Hair follicle dermal papilla cell (primary cell): ENCODE measurements at places on chromosomes 11 and 22. TPM values are rescaled to one million over a fixed set of nuclear protein-coding genes. Genes with fewer than 3 reads are reported as not detected.

The PIWIL4 gene
- 3.4 and 3.9 TPM in 2 replicates for total RNA-seq

The PLCB3 gene
- 60.6 and 68.5 TPM in 2 replicates for total RNA-seq

The MYO7A gene
- total RNA-seq, result under 0.01 TPM in 1 of 2 replicates, not detected in the other

The BLID gene
- 5.1 and 5.2 TPM in 2 replicates for total RNA-seq

The CREB3L1 gene
- total RNA-seq, result 55.4 and 69.4 TPM in 2 replicates

The TRIM51 gene
- not detected in 2 replicates for total RNA-seq

The CRYAB gene
- total RNA-seq, result 35.2 and 47.7 TPM in 2 replicates

The CCDC73 gene
- not detected in 2 replicates for total RNA-seq
